ENCODE measurements at places on chromosomes 6 and 20. TPM values are rescaled to one million over a fixed set of nuclear protein-coding genes. Genes with fewer than 3 reads are reported as not detected.

CAGE1 gene
- total RNA-seq = not detected

BAK1 gene
- total RNA-seq = 38.1 TPM

ZNF337 gene
- total RNA-seq = 17.5 TPM

ASIP gene
- not detected for total RNA-seq

PRRT1 gene
- 0.71 TPM for total RNA-seq

MAN1A1 gene
- 0.05 TPM for total RNA-seq
